ENCODE measurements at places on chromosomes 11 and 22.

DNA sequence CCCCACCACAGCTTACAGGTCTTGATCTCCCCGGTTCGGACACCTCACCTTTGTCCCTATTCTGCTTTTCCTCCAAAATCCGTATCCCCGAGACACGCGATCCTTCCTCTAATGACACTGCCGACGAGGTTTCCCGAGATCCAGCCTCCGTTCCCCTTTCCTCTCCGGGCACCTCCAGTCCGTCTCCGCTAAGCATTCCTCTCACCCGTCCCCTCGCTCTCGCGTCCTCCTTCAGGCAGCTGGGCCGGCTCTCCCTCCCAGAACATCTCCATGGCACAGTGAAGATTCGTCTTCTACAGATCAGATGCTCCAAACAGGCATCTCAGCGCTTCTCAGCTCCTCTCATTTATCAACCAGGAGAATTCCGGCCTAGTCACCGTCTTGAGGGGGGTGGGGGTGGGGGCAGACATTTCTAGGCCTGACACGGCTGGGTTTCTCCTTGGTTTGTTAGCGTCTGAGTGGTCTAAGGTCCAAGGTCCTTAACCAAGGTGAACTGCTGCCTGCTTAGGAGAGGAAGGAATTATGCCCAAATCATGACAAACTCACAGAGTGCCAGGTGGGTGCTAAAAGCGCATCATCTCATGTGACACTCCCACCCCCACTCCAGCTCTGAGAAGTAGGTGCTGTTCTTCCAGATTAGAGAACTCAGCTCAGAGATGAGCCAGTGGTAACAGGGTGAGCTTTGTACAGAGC, at the start of gene SPTBN2:
SPTBN2 (minus strand) TSS at position 524 of the 693 bp plus-strand sequence. CDS start 7,976 bp downstream, outside the sequence.
- DNase-seq = peak; percentile 48

GRCh38 chr11:77207618-77208313, 79.7 kb downstream of the MYO7A start:
- no peak for DNase-seq

GRCh38 chr11:45383224-45383623, 97.1 kb upstream of the SYT13 start:
- no peak for DNase-seq

DNA sequence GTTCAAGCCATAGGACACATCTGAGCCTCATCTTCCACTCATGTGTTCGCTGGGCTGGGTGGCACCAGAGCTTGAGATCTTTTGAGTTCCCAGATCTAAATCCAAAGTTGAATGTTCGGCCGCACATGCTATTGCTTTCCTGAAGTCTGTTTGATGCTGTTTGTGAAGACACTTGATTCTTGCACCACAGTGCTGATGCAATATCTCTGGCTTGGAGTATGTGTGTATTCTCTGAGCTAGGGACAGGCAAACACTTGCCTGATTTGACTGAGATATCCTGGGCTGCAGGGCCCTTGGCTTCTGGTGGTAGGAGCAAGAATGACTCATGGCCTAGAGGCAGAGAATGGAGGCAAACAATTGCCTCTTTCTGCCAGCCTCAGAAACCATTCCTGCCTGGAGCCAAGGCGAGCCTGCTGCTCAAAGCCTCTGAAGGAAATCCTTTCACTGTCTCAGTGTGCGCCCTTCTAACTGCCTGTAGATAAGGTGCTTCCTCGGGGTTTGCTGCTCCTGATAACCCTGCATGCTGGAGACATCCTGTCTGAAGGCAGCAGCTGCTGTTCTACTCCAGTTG, 73.0 kb downstream of the CYB5R2 start:
- peak; percentile 73 for DNase-seq

DNA sequence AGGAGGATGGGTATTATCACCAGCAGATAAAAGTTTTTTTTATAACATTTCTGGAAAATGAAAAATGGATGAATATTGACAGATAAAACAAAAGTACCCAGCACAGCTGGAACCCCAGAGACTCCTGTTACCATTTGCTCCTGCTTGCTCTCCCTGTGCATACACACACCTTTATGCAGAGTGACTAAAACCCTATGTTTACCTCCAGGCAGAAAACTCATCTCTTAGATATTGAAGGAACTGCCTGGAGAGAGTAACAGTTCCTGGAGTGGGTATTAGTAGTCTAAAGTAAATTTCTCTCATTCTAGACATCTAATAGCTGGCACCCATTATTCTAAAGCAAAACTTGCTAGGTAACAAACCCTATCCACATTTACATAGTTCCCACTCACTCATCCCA, 38.0 kb downstream of the CYP2R1 start:
- DNase-seq = no peak

GRCh38 chr11:133318221-133318620, 214.1 kb downstream of the OPCML start:
- DNase-seq = no peak

- no peak for DNase-seq
Observed at GRCh38 chr22:25405841-25406509, 158.5 kb upstream of the GRK3 start.

DNA sequence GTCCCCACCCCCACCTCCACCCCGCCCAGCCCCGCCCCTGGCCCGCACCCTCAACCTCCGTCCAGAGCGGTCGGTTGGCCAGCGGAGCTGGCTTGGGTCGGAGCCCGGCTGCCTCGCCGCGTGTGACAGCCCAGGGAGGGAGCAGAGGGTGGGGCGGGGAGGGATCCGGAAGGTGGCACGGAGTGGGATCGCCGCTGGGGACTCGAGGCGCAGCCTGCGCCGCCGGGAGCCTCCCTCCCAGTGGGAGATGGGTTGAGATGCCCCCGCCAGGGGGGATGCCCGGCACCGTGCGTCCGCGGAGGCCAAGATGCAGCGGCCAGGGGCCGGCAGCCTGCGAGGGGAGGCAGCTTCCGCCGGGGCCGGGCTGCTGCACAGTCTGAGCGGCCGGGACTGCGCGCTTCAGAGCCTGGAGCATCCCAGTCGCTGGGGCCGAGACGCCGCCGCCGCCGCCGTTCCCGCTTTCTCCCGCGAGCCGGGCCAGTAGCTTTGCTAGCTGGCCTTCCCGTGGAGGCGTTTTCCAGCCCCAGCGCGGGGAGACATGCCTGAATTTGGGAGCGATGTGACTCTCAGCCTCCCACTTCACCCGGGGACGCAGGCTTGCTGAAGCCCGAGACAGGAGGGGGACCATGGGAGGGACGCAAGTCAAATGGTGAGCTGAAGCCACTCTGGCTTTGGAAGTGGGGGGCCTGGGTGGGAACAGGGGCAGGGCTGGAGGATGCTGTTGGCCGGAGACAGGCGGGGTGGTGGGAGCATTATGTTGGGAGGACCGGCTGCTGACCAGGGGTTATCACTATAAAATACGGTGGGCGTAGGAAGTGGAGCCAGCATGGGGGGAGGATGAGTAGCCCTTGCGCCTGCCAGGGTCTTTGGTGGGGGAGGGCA, 40.2 kb downstream of the DIXDC1 start:
- DNase-seq = peak; percentile 23

- peak; percentile 89 for DNase-seq
Observed at GRCh38 chr11:10322830-10323792, 18.2 kb downstream of the ADM start.

DNA sequence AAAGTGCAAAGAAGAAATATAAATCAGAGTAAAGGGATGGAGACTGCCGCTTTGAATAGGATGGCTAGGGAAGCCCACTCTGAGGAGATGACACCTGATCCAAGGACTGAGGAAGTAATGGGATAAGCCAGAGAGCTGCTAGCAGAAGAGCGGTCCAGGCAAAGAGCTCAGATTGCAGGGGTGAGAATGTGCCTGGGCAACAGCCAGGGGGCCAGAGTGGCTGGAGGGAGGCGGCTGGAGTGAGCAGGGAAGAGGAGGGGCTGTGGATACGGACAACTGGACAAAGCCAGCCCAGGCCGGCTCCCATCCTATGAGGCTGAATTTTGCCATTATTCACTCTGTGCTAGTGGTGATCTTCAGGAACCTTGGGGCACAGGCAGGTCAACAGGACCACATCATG, 360.3 kb upstream of the SYN3 start:
- DNase-seq = no peak

DNA sequence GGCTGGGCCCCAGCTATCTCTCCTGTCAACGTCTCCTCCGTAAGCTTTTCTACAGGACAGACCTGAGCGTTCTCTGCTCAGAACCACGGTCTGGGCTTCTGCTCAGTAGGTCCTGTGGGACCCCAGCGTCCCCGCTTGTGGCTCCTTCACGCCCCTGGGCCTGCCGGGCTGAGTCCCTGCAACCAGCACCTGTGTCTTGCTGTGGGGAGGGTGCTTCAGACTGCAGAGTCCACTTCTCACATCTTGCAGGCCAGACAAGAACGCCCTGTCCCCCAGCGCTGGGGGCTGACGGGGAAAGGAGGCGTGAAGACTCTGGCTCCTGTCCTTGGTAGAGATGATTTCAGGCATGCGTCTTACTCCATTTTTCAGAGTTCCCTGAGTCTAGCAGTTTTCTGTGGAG, 1480.8 kb downstream of the BRD1 start:
- no peak for DNase-seq

GRCh38 chr11:105229761-105230160, 90.2 kb upstream of the CARD18 start:
- DNase-seq = no peak

- DNase-seq = no peak
Observed at GRCh38 chr11:117992136-117992535, 5.9 kb downstream of the IL10RA start.

GRCh38 chr22:22883090-22883727, 4.4 kb upstream of the IGLL5 start:
- DNase-seq = no peak

DNA sequence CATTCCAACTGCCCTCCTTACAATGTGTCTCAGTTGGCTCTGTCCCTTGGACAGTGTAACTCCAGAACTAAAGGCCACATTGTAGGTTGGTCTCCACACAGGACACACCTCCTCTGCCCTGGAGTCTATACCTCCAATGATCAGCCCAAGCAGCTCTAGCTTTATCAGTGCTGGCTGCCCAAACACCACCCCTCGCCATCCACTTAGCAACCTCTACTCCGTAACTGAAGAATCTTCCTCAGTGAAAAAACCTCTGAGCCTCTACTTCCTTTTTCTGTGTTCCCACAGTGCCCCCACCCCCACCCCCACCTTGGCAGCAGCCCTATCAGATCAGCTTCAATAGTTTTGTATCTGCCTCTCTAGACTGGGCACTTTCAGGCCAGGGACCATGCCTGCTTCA, 33.4 kb downstream of the SERPINH1 start:
- no peak for DNase-seq

- DNase-seq = no peak
Observed at GRCh38 chr11:63737718-63738117, 30.9 kb downstream of the ZFTA start.

- DNase-seq = no peak
Observed at GRCh38 chr11:35066030-35066429, 72.9 kb upstream of the CD44 start.

GRCh38 chr11:95895815-95896214, 28.1 kb downstream of the MTMR2 start:
- DNase-seq = no peak

DNA sequence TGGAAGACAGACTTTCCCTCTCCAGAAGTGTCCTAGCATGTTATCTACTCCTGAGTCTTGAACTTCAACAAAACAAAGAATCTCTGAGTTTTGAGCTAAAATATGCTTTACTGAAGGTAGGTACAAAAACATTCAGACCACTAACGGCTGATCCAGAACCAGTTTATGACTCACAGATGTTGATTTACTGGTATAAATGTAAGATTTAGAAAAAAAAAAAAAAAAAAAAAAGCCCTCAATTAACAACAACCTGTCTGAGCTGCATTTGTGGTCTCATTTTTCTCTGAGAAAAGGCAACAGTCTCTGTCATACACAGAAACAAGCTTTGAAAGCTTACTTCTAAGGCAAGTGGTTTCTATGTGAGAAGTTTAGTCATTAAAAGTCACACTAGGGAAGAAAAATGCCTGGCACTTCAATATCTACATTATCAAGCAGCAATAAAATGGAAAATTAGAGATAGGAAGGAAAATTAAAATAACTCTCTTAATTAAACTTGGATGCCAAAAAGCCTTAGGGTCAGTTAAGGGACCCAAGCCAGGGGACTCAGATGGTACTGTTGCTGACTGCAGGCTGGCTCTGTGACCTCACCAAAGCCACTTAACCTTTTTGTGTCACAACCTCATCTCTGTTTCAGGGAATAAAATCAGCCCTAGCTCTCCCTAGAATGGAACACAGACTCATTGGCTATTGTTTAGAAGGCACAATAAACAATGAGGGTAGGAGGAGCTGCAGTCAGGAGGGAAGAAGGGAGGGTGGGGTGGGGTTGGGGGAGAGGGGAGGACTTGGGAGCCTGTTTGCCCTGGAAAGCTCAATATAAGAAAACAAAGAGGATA, 61.7 kb downstream of the ETS1 start:
- no peak for DNase-seq

DNA sequence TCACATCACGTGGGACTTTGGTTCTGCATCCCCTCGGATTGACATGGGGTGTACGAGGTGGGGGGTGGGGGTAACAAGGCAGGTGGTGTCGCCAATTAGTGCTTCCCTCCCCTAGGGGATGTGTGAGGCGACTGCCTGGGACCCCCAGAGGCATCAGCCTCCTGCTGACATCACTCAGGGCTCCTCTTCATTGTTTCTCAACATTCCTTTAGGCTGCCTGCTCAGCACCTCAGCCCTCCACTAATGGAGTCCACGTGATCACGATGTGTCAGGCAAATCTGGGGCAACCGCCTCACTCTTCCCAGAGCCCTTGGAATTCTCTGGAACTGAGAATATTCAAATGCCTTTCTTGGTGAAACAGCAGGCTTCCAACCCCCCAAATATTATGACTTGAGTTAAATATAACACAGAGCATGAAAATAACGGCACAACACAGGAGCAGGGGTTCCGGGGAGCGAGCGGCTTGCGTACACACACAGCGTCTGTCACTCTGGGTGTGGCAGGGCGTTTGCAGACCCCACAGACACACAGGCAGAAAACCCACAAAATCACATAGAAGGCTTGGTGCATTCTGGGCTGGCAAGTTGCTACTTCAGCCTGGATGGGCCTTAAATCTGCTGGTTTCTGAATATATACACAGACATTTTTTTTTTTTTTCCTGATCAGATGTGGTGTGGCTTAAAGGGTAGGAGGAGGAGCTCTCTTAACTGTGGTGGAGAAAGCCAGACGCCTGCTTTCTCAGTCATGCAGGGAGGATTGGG, 170.1 kb upstream of the CADM1 start:
- DNase-seq = no peak

DNA sequence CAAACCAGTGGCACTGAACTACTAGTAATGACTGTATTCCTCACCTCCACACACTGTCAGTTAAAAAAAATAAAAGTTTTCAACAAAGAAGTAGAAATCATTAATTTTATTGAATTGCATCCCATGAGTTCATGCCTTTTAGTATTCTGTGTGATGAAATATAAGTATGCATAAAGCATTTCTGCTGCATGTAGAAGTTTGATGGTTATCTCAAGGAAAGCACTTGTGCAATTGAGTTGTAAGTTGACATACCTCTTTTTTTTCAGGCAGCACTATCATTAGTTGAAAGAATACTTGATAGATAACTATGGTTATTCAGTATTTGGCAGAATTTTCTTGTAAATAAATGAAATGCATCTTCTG, 104.4 kb downstream of the STIM1 start:
- no peak for DNase-seq

DNA sequence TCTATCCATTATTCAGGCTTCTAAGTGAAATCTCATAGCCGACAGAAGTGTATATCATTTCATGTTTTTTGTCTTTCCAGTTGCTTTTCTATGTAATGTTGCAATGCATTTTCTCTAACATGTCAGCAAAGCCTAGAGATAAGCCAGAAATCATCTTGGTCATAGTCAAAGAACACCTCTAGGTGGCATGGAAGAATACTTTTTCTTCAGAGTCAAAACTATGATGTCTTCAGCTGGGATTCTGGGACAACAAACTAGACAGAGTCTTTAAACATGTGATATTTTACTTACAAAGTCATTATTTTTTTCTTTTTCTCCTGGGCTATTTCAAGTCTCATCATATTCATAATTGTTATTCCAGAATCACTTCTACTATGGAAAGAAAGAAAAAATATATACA, 4.4 kb downstream of the GAS2 start:
- peak; percentile 77 for DNase-seq

GRCh38 chr11:60349990-60350389, 22.9 kb downstream of the MS4A6E start:
- DNase-seq = no peak
